NCI-H526 treated with DMSO at 0.1 percent for 48 hours (cell line): ENCODE measurements at places on chromosomes 16 and 17.

- no peak for DNase-seq
Observed at GRCh38 chr16:17571499-17572093, 100.8 kb upstream of the XYLT1 start.

GRCh38 chr16:57666353-57667047 is 1.6 kb upstream of the ADGRG3 start:
- no peak for DNase-seq

- no peak for DNase-seq
Observed at GRCh38 chr17:81537343-81537855, 9.2 kb downstream of the FSCN2 start.

DNA sequence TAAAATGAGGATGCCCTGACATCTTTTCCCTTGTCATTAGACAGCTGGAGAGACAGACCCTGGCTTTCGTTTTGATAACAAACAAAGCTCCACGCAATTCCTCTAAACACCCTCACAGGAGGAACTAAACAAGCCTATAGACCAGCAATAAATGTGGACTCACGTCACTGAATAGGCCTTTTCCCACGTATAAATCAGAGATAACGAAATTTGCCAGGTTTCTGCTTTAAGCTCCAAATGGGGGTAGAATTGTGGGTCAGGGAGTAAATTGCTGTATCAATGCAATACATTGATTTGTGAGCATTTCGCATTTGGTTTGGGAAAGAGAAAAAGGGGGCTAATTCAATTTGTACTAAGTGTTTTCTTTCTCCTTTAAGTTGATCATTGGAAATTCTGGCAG is 256.0 kb downstream of the PMP22 start:
- no peak for DNase-seq

GRCh38 chr17:45834471-45835396 is 9.9 kb upstream of the SPPL2C start:
- DNase-seq: no peak
